ENCODE measurements at places on chromosomes 1 and 21.
A peak's percentile ranks its signal among the peaks of the same experiment; 100 is the strongest.

GRCh38 chr1:107496002-107496401 lies 355.2 kb downstream of the NTNG1 start:
- DNase-seq = no peak

DNA sequence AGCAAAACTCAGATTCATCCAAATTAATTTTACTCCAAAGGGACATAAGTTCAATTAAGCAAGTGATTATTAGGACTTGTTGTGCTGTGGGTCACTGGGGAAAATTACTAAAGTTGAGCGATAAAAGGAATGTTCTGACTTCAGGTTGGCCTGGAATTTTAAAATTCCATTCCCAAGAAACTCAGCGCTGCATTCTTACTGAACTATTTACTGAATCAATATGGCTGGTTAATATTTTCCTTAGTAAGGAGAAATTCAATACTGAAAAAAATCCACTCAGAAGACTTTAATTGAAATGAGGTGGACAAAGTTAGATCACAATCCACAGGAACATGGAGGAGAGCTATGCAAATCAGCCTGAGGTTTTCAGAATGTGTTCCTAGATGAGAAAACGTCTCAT lies 578.9 kb upstream of the NR5A2 start:
- DNase-seq = no peak

DNA sequence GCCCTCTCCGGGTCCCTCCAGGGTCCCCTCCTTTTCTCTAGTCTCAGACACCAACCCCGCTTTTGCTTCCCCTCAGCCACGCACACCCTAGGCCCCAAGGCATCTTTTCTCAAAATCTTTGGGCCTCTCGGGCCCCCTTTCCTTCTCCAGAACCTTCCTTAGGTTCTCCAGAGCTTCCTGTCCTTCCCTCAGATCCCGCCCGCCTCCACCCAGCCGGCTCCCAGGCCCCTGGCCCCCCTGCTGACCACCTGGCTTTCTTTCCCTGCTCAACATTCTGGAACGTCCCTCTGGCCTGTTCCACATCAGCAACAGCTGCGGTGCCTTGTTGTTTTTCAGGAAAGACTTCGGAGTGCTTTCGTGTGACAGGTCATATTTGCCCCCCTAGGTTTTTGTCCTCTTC lies 1.2 kb downstream of the ZDHHC18 start:
- DNase-seq = no peak

DNA sequence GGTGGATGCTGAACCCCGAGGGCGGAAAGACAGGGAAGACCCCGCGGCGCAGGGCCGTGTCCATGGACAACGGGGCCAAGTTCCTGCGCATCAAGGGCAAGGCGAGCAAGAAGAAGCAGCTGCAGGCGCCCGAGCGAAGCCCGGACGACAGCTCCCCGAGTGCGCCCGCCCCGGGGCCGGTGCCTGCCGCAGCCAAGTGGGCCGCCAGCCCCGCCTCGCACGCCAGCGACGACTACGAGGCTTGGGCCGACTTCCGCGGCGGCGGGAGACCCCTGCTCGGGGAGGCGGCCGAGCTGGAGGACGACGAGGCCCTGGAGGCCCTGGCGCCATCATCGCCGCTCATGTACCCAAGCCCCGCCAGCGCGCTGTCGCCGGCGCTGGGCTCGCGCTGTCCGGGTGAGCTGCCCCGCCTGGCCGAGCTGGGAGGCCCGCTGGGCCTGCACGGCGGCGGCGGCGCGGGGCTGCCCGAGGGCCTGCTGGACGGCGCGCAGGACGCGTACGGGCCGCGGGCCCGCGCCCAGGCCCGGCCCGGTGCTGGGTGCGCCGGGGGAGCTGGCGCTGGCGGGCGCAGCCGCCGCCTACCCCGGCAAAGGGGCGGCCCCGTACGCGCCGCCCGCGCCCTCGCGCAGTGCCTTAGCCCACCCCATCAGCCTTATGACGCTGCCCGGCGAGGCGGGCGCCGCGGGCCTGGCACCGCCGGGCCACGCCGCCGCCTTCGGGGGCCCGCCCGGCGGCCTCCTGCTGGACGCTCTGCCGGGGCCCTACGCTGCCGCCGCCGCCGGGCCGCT lies 20.7 kb downstream of the FOXO6 start:
- DNase-seq = no peak

DNA sequence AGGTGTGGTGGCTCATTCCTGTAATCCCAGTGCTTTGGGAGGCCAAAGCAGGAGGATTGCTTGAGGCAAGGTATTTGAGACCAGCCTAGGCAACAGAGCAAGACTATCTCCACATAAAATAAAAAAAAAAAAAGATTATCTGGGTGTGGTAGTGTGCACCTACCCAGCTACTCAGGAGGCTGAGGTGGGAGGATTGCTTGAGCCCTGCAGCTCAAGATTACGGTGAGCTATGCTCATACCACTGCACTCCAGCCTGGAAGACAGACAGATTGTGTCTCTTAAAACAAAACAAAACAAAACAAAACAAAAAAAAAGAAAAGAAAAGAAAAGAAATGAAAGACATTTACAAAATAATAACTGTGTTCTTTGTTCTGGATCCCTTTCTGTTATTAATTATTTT lies 6.1 kb upstream of the TLCD4 start:
- no peak for DNase-seq

GRCh38 chr1:166307261-166308188 lies 140.7 kb upstream of the FAM78B start:
- DNase-seq = no peak

GRCh38 chr1:239600588-239600987 lies 214.2 kb downstream of the CHRM3 start:
- no peak for DNase-seq

- no peak for DNase-seq
Measured at GRCh38 chr1:199918196-199918769, 109.2 kb upstream of the NR5A2 start.

GRCh38 chr1:55684131-55684650 lies 469.0 kb upstream of the USP24 start:
- no peak for DNase-seq

DNA sequence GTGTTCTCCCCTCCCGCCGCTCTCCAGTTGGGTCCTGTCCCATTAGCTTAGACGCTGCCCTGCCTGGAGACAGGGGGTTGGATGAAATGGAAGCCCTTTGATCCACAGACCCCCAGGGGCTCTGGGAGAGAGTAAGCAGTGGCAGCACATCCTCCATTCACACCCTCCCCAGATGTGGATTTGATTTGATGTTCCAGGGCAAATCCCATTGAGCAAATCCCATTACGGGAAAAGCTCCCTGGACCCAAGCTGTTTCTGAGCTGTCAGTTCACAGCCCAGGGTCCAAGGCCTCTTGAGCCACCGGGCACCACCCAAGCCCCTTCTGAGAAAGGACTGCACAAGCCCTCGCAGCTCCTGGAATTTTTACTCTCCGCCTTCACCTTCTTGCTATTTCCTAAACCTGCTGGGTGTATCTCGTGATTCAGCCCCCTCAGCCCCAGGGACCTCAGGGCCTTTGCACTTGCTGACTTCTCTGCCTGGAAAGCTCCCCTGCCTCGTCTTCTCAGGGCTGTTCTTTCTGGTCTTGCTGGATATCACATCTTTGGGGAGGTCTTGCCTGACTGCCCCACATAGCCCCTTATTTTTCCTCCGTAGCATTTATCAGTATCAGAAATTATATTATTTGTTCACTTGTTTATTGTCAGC lies 101.1 kb downstream of the PAX7 start:
- DNase-seq = no peak

DNA sequence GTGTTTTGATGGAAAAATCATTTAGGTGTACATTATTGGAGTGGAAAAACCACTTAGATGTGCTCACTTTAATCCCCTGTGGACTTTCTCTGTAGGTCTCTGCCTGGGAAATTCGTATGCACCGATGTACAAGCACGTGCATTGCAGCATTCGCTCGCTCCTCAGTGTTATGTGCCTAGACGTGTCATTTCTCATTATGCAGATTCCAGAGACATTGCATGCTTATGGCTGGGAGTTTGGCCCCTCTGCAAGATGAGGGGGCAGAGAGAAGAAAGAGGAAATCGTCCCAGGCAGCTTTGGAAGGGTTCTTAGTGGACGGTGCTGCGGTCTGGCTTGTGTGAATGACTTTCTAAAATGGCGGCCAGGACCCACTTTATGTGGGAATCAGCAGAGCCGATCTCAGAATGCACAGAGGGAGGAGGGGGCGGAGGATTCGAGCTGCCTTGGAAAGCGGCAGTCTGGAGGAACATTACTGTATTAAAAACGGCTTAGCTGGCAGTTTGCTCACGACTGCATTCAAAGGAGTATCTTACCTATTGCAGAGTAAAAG lies 2.3 kb downstream of the SPEN start:
- DNase-seq = peak; percentile 37

DNA sequence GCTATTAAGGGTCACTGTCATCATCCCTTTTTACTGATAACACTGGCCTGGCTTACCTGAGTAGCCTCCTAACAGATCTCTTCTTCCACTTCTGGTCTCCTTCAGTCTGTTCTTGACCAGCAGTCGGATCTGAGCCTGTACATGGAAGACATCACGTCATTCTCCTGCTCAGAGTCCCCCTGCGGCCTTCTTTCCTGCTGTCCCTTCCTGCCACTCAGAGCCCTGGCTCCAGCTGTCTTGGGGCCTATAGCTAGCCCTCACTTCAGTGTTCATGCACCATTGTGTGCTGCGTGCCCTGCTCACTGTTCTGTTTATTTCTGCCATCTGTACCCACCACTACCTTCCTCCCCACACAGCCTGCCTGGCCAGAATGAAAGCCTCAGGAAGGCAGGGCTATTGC lies 8.4 kb downstream of the ADARB1 start:
- DNase-seq = no peak

DNA sequence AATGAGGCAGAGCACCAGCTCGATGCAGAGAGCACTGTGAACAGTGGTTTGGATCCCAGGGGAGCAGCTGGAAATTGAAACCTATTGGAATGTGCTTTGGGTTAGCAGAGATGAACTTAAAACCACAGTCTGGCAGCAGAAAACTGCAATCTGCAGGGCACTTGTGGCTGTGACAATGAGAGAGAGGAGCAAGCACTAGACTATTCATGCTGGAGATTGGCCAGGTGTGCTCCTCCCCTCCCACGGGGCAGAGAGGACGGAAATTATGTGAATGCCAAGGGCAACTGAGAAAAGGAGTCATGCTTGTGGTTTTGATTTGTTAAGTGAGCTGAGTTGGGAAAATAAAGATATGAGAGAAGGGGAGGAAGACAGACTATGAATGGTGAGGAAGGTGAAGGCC lies 38.1 kb downstream of the HSD3B2 start:
- peak; percentile 37 for DNase-seq

GRCh38 chr1:206979379-206980043 lies 9.3 kb upstream of the FCAMR start:
- no peak for DNase-seq

DNA sequence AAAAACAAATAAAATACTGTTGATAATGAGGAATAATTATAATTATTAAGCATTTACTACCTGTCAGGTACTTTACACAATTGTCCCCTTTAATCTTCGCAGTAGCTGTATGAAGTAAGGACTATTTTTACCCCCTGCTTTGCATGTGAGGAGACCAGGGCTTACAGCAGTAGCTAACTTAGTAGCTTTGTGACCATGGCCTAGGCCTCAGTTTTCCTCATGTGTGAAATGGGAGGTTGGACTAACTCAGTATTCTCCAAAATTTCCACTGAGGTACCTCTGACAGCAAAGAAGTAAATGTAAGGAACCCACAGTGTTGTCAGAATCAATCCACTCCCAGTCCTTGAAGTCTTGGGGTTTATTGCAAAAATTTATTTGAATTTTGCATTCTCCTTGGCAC lies 3.8 kb upstream of the CSRP1 start:
- no peak for DNase-seq

DNA sequence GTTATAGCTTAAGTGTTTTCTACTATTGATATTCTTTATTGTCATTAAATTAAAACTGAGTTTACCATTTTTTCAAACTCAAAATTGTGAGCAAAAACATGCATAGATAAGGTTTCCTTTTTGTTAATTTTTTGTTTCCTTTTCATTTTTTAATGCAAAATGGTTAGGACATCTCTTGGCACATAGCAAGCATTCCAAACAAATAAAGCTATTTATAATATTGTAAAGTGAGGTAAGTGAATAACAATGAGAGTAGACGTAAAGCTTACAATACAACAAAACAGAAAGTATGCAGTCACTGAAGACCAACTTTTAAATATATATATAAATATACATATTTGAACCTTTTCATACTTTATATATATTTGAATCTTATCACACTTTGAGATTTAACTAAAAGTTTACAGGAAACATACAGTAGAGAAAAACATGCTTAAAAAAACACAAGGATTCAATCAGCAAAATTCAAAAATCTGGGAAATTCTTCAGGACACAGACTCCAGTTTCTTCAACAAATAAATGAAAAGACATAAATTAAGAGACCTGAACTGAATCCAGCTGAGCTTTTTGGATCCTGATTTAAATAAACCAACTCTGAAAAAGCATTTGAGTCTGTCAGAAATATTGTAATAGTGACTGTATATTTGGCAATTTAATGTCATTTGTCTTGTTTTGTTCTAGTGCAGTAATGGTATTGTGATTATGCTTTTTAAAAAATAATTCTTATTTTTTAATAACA lies 67.5 kb upstream of the SAMSN1 start:
- no peak for DNase-seq

DNA sequence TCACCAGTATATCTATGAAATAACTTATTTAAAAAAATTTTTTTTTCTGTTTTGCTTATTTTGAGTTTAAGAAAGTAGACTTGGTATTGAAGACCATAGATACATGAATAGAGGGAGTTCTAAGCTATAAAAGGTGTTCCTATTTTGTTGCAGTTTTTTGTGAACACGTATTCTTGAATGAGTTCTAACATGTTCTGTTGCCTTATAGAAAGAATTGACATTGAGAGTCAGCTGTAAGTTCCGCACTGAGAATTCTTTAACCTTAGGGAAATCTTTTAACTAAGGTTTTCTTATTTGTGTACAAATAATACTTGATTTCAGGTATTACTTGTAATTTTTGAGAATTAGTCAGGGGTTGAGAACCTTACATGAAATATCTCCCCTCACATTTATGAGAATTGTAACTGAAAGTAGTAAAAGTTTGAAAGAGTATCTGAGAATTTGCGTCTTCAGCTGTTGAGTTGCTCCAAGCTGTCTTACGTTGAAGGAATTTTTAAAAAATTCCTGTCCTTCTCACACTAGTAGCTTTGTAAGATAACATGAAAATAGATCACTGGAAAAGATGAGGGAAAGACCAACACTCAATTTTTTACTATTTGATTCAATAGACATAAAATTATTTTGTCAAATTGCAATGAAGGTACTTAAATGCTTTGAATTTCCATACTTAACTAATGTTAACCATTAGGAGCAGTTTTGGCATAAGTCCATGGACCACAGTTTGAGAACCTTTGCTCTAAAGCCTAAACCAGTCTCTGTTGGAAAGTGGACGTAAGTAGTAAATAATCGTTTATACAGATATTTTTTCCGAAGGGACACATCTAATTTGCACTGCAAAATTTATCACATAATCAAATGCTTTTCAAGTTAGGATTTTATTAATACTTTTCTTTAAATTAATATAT lies 3.8 kb downstream of the DR1 start:
- DNase-seq = no peak

DNA sequence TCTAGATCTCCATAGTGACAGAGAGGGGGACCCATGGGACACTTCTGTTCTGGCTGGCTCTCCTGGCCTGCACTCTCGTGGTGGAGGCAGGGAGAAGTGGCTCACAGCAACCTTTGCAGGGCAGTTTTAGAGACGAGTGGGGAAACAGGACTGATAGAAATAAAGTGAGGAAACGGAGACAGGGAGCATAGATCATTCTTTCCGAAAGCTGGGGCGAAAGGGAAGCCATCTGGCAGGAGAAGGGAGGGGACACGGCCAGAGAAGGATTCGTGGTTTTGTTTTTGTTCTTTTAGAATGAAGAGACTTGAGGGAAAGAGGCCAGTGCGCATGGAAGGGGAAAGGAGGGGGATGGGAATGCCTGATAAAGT lies 3.5 kb downstream of the TIE1 start:
- DNase-seq = no peak

GRCh38 chr21:44537930-44538911 lies 1.8 kb downstream of the KRTAP10-1 start:
- no peak for DNase-seq
